ENCODE measurements at places on chromosomes 5 and 9. TPM values are rescaled to one million over a fixed set of nuclear protein-coding genes. Genes with fewer than 3 reads are reported as not detected.

GRCh38 chr5:113212244-113212920, 222.4 kb downstream of the TSSK1B start:
- DNase-seq: peak; percentile 64

DNA sequence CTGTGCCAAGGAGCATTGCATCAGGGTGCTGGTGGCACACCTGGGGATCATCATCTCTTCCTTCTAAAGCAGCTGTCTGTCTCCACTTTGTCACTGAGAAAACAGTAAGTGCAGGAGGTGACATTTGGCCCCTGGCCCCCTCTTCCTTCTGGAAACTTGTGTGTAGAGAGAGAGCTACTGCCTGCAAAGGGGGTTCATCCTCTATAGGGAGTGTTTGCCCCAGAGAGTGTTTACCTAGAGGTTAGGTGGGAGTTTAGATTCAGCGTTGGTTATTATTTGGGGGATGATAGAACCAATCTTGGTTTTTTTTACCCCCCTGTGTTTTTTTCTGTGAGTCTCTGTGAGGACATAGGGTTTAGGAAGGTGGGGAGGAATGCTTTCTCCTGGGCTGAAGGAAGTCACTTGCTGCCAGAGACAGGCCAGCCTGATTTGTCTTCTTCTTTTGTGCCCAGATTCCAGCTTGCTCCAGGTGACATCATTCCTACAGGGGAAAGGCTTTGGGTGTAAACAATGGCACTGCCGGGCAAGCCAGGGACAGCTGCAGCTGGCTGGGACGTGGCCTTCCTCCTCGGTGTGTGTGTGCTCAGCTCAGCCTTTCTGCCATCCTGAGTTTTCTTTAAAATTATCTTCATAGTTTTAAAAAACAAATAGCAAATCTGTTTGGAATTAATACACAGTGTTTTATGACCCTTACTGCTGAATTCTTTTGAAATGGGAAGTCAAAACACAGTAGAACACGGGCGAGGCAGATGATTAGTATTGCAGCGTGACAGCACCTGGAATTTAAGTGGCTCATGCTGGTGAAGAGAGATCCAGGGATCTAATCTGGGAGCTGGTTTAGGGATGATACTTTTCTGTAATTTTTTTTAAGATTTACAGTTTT, 24.5 kb downstream of the PRRC2B start:
- DNase-seq: no peak

The LIX1 gene
- not detected for total RNA-seq

- DNase-seq: no peak
These were observed 70.2 kb upstream of the CDH6 start for GRCh38 chr5:31122998-31123951.

DNA sequence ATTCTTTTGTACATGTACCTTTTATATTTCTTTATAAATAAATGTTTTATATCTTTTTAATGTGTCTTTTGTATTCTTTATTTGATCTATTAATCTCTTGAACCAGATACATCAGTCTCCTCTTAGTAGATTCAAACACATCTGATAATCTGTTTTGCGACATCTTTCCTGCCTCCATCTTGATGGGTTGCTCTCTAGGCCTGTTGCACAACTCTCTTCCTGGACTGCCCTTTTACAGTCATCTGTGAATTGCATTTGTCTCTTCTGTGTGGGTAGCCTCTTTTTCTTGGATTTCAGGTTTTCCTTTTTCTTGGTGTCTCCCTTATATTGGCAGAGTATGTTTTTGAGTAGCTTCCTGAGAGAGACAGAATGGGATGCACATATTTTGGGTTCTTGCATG, 6.2 kb downstream of the ZFYVE16 start:
- DNase-seq: no peak

- no peak for DNase-seq
These were observed 7.8 kb downstream of the RAPGEF1 start for GRCh38 chr9:131732061-131732526.

The MLANA gene
- not detected for total RNA-seq

The SV2C gene
- 0.09 TPM for total RNA-seq

The BHMT gene
- not detected for total RNA-seq

DNA sequence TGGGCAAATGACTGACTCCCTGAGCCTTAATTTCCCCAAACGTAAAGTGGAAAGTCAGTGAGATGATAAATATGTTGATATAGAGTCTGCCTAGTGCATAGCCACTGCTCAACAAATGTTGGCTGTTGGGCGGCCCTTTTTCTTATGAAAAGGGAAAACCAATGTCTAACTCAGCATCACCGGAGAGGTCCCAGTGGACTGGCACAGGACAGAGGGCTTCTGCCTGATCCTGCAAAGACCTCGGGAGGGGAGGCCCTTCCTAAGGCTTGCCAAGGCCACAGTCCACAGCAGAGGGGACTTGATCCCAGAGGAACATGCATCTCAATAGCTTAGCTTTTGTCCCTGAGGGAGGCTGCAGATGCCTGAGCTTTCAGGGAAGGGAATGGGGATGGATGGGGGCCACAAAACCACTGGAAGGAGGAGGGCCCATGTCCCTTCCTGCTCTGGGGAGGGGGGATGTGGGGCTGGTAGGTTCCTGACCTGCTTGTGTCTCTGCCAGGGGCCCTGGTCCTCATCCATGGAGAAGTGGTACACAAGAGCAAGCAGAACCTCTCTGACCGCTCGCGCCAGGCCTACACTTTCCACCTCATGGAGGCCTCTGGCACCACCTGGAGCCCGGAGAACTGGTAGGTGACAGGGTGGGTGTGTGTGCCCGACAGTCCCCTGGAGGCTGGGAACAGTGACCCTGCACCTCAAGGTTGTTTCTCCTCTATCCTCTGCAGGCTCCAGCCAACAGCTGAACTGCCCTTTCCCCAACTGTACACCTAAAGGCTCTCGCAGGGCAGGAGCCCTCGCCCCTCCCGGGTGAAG, 6.3 kb downstream of the DOLK start:
- no peak for DNase-seq

DNA sequence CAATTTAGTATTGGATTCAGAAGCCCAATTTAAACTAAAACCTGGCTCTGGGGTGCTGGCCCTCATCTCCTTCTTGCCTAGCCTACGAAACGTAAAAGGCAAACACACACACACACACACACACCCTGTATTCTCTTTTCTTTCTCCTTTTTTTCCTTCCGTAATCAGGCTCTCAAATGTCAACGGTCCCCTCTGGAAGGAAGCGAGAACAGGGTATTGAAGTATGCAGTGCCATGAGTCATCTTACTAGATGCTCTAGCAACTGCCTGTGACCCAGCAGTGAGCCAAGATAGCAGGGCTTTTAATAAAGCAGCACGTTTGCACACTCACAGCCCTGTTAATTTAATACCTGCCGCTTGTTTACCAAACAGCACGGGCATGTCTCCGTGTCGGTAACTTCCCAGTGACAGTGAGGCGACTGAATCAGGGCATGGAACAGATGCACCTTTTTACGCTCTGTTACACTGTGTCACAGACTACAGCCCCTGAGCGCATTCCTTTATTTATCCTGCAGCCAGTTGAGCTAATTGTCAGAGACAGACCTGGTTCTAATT, 243.8 kb downstream of the BNC2 start:
- no peak for DNase-seq

DNA sequence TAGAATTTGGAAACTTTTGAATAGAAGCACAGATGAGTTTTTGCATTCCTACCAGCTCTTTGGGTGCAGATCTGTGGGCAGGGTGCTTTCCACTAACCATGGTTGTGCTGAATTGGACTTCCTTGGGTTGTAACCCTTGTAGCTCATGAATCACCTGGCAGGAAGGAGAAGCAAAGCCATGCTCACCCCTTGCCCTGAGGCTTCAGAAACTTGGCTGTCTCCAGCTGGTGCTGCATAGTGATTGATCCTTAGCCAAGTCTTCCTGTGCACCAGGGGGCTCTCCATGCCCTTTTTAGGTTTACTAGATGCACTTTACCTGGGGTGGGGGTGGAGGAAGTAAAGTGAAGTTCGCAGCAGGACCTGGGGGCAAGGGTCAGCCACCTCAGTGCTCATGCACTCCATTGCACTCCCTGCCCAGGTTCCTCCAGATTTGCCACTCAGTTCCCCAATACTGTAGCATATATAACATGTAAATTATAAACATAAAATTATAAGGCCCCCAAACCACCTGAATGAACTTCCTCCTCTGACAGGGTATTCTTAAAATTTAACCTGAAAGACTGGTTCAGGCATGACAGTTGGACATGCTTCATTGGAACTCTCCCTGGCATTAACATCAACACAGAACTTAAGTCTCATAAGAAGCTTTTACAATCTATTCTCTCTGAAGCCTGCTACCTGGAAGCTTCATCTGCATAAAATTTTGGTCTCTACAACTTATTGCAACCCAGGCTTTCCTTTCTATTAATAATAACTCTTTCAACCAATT, 25.8 kb upstream of the IFNA14 start:
- no peak for DNase-seq

DNA sequence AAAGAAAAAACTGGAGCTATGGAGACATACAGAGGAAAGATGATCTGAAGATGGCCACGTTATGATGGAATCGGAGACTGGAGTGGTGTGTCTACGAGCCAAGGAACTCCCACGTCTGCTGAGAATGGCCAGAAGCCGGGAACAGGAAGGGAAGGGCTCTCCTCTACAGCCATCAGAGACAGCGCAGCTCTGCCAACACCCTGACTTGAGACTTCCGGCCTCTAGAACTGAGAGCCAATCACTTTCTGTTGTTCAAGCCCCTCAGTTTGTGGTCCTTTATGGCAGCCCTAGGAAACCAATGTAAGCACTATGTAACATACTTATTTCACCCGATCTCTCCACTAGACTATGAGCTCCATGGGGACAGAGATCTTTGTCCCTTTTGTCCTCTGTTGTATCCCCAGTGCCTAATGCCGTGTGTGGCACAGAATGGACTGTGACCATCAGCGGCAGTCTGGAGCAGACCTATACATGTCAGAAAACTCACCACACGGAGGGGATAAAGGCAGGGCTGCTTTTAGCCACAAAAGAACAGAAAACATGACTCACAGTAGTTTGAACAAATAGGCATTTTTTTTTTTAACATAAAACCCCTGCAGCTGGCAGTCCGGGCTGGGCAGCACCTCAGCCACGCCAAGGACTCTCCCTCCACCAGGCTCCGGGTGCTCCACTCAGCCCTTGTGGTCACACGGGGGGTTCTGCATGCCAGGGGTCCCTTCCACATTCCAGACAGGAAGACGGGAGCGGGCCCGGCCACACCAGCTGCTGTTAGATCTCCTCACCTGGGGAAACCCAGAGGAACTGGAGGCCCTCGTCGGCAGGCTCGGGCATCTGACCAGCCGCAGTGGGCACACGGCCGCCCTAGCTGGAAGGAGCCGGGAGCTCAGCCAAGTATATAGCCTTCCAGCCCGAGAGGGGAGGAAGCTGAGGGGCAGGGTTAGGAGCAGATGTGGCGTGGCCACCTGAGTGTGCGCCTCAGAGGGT, 16.1 kb upstream of the MXD3 start:
- peak; percentile 62 for DNase-seq

The ZDHHC11 gene
- total RNA-seq: 14.7 TPM

DNA sequence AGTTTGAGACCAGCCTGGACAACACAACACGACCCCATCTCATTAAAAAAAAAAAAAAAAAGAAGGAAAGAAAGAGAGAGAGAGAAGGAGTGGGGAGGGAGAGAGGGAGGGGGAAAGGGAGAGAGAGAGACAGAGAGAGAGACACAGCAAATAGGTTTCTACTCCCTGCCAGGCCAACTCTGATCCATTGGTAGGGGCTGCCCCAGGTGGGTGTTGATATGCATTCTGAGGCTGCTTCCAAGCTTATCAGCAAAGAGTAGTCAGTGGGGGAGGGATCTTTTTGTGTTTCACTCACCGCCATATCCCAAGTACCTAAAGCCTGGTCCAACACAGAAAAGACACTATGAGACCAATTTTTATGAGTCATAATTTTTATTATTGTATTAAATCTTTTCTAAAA, 57.0 kb upstream of the SAP30L start:
- DNase-seq: no peak

DNA sequence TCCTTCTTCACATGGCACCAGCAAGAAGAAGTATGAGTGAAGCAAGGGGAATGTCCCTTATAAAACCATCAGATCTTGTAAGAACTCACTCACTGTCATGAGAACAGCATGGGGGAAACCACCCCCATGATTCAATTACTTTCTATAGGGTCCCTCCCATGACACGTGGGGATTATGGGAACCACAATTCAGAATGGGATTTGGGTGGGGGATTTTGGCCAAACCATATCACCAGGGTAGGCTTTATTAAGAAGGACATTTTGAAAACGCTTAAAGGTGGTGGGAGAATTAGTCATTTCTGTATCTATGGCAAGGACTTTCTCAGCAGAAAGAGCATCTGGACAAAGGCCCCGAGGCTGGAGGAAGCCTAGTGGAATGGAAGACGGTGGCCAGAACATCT, 100.2 kb upstream of the ADAMTS16 start:
- DNase-seq: no peak

DNA sequence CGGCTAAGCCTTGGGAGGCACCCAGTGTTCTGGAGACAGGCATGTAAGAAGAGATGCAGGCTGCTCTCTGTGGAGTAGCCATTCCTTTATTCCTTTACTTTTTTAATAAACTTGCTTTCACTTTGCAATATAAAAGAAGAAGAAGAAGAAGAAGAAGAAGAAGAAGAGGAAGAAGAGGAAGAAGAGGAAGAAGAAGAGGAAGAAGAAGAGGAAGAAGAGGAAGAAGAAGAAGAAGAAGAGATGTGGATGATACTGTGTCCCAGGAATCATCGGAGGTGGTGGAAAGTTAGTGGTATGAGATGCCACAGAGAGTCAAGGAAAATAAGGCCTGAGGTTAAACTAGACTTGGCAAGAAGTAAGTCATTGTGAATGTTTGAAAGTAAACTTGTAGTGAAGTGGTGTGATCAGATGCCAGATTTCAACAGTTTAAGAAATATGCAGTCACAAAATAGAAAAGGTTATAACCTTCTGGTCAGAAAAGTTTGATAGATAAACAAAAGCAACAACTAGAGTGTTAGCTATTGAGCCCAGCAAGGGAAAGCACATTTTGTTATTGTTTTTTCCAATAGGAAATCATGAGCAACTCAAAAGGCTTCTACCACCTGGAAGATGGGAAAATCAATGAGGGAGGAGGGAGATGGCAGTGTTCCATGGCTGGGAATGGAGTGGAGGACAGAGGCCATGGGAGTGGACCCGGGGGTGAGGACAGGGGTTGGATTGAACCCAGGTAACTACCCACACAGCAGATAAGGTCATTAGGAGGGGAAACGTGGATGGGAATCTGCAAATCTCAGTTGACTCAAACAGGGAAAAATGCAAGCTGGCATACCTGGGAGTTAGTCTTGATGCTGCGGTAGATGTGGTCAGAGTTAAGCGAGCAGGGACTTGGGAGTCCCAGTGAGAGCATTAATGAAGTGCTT, 16.8 kb downstream of the AOPEP start:
- no peak for DNase-seq

GRCh38 chr9:17839776-17840175, 260.9 kb downstream of the SH3GL2 start:
- DNase-seq: no peak

The SLC25A2 gene
- not detected for total RNA-seq

The ASPN gene
- total RNA-seq: 2.3 TPM
